ENCODE measurements at places on chromosomes 2 and 18.

DNA sequence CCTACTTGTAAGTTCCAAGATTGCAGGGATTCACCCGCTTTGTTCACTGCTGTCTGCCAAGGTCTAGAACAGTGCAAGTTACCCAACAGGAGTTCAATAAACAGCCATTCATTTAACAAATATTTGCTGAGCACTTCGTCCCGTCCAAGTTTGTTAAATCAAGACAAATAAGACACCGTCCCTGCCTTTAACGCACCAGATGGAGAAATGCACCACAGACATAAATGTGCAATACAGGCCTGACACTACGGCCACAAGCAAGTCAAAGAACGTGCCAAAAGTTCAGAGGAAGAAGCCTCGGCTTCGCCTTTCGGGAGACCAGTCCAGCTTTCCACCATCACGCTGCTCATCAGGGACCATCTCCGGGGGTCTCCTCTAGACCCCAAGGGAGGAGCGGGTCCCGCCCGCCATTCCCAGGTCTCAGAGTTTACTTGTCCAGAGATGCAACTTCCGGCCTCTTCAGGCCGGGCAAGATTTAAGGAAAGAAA, 429 bp downstream of the C2orf76 start:
- DNase-seq, result peak; percentile 4

GRCh38 chr2:46269001-46269400, 28.2 kb upstream of the EPAS1 start:
- DNase-seq, result no peak

GRCh38 chr2:120771111-120771780, 35.6 kb downstream of the GLI2 start:
- no peak for DNase-seq

GRCh38 chr2:190831941-190832340, 48.7 kb upstream of the GLS start:
- DNase-seq, result no peak

GRCh38 chr18:43073771-43074170, 41.7 kb downstream of the RIT2 start:
- no peak for DNase-seq
